NCI-H1436 (cell line): ENCODE measurements at places on chromosomes 13 and 19.

GRCh38 chr19:33622809-33623511 lies 1.2 kb downstream of the CHST8 start:
- peak; percentile 13 for DNase-seq

- DNase-seq = no peak
These were observed 187.3 kb upstream of the UBL3 start for GRCh38 chr13:30037766-30038165.

DNA sequence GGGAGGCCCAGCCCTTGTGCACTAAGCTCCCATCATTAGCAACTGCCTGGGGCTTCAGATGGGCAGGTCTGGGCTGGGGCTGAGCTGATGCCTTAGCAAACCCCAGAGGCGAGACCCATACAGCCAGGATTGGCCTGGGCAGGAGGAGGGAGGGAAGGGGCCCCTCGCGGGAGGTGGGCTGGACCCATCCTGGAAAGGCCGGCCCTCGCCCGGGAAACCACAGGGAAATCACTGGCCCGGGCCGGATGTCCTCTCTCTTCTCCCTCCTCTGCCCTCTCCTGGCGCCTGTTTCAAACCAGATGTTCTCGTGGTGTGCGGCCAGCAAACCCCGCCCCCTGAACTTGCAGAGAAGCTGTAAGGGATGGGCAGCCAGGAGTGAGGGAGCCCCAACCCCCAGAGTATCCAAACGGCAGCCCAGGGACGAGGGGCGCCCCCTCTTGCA lies 43.1 kb downstream of the TMEM255B start:
- DNase-seq = no peak

- no peak for DNase-seq
These were observed 614.1 kb downstream of the UQCRFS1 start for GRCh38 chr19:28598861-28599260.

DNA sequence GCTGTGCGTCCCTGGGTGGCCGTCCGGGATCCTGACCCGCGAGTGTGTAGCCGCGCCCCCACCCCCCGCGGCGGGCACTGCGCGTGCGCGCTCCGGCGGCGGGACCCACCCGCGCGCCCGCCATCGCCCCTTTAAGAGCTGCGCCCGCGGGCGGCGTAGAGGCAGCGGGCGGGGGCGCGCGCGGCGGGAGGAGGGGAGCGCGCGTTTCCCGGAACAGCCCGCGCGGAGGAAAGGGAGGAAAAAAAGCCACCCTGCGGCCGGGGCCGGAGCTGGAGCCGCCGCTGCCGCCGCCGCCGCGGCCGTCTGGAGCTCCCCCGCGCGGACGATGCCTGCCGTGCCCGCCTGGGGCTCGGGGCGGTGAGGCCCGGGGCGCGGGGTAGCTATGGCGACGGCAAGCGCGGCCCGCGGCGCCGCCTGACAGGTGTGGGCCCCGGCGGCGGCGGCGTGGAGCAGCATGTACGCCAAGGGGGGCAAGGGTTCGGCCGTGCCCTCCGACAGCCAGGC lies at the start of gene SSBP4:
TSS of gene SSBP4 (plus strand) at position 204 of the 504 bp plus-strand sequence. CDS start at position 455, 251 bp downstream.
- DNase-seq = peak; percentile 83

- no peak for DNase-seq
These were observed 197.4 kb downstream of the UQCRFS1 start for GRCh38 chr19:29015569-29015968.

- peak; percentile 84 for DNase-seq
These were observed 844.9 kb downstream of the OLFM4 start for GRCh38 chr13:53873558-53873957.

DNA sequence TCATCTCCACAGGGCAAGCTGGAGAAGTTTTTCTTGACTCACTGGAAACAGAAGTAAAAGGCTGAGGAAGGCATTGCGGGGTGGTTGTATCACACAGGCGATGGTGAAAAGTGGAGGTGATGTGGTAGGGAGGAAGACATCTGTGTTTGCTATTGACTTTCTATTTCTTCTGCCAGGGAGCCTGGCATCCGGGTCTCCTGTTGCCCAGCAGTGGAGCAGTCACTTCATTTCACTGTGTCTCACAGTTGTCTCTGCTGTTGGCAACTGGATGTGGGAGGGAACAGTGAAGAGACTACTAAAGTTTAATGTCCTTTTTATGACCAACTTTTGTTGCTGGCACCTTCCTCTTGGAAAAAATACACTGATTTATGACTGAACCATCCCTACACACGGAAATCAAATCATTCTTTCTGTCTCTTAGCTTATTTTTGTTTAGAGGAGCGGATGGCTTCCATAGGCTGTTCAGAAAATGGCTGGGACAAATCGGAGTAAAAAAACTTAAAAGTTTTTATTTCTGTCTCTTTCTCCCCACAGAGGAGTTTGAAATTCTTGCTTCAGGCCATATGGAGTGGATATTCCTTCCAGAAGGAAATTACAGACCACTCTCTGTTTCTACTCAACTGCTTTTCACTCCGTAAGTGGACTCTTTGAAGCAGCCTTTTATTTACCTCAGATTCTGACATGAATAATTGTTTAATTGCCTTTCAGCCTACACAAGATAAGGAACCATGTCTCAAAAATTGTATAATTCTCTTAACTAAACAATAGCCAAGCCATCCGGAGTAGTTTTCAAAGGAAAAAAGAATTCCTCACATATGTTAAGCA lies 23.8 kb upstream of the MEDAG start:
- DNase-seq = no peak

GRCh38 chr19:48206397-48207093 lies 36.1 kb downstream of the ZSWIM9 start:
- no peak for DNase-seq

DNA sequence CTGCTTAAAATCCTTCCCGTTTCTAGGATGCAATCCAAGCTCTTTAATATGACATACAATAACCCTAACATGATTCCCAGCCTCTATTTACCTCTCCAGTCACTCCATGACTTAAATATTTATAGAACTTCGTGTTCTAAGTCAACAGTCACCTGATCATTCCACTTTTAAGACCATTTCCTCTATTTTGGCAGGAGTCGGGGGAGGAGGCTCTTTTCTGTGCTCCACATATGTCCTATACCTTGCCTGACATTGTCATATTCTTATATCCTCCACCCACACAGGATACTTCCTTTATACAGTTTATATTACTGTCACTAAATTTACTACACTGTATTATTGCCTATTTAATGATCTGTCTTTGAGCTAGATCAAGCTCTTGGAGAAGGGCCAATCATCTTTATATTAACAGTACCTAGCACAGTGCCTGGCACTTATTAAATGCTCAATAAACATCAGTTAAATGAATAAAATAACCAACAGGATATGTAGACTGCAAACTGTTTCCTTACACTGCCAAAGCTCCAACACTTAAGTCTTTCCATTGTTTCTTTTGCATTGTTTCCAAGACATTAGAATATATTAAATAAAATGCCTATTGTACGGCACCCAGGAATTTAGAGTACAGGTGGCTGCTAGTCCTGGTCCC lies 2.7 kb downstream of the ARGLU1 start:
- DNase-seq = no peak
